ENCODE measurements at places on chromosomes 2 and 18.
A peak's percentile ranks its signal among the peaks of the same experiment; 100 is the strongest.

- no peak for DNase-seq
Observed at GRCh38 chr2:180184506-180184905, 177.4 kb upstream of the CWC22 start.

- DNase-seq: no peak
Observed at GRCh38 chr18:36514778-36515177, 217.3 kb downstream of the FHOD3 start.

DNA sequence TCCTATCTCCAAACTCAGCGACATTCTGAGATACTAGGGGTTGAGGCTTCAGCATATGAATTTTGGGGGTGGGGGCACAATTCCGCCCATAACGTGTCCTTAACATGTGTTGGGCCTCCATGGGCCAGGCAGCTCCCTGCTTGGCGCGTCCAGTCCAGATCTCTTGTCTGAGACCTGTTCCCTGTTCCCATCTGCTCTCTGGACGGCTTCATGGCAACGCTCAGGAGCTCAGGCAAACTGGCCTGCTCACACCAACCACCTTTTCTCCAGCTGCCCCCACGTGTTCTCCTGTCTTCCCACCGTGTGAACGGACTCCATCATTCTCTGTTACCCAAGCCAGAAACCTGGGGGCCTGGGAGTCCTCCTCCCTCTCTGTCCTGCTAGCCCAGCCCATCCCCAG lies 36.4 kb downstream of the ACKR3 start:
- DNase-seq: no peak

- peak; percentile 53 for DNase-seq
Observed at GRCh38 chr2:200252265-200253067, 54.0 kb upstream of the SPATS2L start.

DNA sequence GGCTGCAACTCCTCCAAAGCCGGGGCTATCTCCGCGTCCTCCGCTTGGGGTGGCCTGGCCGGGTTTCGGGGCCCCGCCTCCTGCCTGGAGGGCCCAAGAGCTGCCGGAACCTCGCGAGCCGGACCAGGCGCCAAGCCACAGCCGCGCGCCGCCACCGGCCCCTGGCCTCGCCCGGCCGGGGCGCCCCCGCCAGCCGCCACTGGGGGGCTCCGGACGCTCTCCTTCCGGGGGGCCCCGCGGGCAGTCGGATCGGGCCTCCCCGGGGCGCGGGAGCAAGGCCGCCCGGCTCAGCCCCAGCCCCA lies 17.4 kb upstream of the HAAO start:
- DNase-seq: peak; percentile 94

DNA sequence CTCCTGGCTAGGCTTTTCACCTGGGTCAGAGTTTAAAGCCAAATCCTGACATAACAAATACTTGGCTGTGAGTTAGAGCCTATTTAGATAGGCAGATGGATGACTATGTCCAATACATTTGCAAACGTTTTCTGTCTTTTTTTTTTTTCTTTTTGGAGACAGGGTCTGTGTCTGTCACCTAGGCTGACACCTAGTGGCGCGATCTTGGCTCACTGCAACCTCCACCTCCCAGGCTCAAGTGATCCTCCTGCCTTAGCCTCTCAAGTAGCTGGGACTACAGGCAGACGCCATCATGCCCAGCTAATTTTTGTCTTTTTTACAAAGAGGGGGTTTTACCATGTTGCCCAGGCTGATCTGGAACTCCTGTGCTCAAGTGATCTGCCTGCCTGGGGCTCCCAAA lies 124.8 kb downstream of the DYM start:
- DNase-seq: no peak

- DNase-seq: no peak
Observed at GRCh38 chr2:10548626-10549025, 100.5 kb upstream of the ODC1 start.

- no peak for DNase-seq
Observed at GRCh38 chr2:69612200-69612599, 31.3 kb downstream of the AAK1 start.
